ENCODE measurements at places on chromosomes 2 and 18.
A peak's percentile ranks its signal among the peaks of the same experiment; 100 is the strongest.

GRCh38 chr2:38243186-38243880, 133.7 kb downstream of the ATL2 start:
- DNase-seq: no peak

- no peak for DNase-seq
Observed at GRCh38 chr2:99420031-99420430, 69.8 kb downstream of the REV1 start.

GRCh38 chr2:207530160-207531031, 634 bp downstream of the CREB1 start:
- DNase-seq: peak; percentile 11

DNA sequence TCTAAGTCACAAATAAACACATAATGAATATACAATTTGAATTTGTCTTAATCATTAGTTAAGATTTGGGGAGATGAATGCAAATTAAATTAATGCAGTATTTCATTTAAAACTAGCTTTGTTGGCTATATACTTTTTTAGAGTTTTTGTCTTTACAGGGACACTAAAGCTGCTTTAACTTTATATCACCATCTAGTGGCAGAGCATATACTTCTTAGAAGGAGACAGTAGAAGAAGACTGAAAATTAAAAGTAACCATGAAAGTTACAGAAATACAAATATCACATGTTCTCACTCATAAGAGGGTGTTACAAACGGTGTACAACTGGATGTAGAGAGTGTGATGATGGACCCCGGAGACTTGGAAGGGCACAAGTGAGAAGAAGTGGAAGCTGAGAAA, 268.3 kb upstream of the NETO1 start:
- no peak for DNase-seq

- no peak for DNase-seq
Observed at GRCh38 chr2:124121760-124122275, 96.7 kb downstream of the CNTNAP5 start.

- no peak for DNase-seq
Observed at GRCh38 chr2:135311268-135311667, 219.8 kb downstream of the ZRANB3 start.

GRCh38 chr2:171991027-171991426, 8.7 kb upstream of the METAP1D start:
- no peak for DNase-seq

- DNase-seq: no peak
Observed at GRCh38 chr2:56263876-56264275, 80.1 kb downstream of the CCDC85A start.

- DNase-seq: no peak
Observed at GRCh38 chr2:78417355-78417754, 608.1 kb upstream of the REG3G start.

- DNase-seq: no peak
Observed at GRCh38 chr2:138504546-138505235, 3.1 kb downstream of the SPOPL start.

GRCh38 chr2:230920167-230920566, 4.9 kb downstream of the GPR55 start:
- DNase-seq: no peak

GRCh38 chr2:213640738-213641425, 356.6 kb downstream of the SPAG16 start:
- DNase-seq: no peak

GRCh38 chr2:144753416-144753815, 233.5 kb upstream of the ZEB2 start:
- DNase-seq: no peak

GRCh38 chr18:76546436-76546835, 51.4 kb upstream of the ZNF516 start:
- no peak for DNase-seq

- DNase-seq: no peak
Observed at GRCh38 chr2:196248467-196249094, 77.2 kb upstream of the STK17B start.

GRCh38 chr2:37707393-37707792, 36.0 kb upstream of the CDC42EP3 start:
- no peak for DNase-seq

- DNase-seq: no peak
Observed at GRCh38 chr2:102208774-102209173, 22.0 kb downstream of the IL1RL2 start.

DNA sequence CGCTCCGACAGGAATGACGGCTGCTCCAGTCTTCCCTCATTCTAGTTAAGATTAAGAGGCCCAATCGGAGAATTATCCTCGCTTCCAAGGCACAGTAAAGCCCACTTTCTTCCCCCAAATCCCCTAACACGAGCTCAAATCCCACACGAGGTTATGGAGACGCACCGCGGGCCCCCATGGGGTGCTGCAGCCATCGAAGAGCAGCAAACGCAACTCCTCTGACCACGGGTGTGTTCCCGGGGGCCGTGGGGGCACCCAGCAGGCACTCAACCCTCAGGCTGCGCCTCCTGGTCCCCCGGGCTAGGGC, 446 bp downstream of the COPS9 start:
- DNase-seq: no peak

DNA sequence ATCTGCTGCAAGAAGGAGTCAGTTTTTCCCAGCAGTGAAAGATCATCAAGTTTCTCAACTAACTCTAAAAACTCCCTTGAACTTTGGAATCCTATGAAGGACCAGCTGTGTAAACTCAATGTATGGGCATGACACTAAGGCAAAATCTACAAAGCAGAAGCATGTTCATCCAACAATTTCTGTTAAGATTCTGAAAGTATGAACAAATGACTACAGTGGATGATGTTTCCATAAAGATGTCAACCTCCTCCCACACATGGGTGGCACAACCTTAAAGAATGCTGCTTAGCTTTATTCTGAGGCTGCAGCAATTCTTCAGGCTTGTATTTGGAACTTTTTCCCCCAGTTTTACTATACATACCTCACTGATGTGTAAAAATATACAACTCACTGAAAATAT, 47.2 kb downstream of the WDR33 start:
- no peak for DNase-seq

DNA sequence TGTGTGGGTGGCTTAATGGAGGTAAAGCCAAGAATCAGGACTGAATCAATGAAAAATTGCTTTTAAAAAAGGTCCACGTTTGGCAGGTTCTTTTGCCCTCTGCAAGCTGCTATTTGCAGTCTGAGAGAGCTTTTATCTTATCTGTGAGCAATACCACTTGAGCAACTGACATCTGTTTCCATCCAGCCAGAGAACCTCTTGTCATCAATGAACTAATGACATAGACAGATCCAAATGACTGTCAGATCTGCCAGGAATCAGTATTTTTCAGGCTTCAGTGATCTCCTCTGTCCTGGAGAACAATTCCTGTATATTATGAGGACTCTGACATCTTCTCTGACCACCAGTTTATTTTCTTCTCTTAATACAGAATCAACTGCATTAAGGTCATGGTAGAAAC, 608.1 kb downstream of the LRP1B start:
- DNase-seq: no peak

GRCh38 chr18:49738721-49739120, 74.6 kb downstream of the ACAA2 start:
- no peak for DNase-seq

DNA sequence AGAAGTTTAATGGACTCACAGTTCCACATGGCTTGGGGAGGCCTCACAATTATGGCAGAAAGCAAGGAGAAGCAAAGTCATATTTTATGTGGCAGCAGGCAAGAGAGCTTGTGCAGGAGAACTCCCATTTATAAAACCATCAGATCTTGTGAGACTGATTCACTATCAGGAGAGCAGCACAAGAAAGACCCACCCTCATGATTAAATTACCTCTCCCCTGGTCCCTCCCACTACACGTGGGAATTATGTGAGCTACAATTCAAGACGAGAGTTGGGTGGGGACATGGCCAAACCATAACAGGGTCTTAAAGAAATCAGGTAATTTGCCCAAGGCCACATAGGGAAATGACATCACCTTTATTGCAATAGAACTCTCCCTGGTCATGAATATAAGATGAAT, 1073.3 kb upstream of the ACVR2A start:
- DNase-seq: no peak

- no peak for DNase-seq
Observed at GRCh38 chr2:216149741-216150140, 40.6 kb downstream of the XRCC5 start.

DNA sequence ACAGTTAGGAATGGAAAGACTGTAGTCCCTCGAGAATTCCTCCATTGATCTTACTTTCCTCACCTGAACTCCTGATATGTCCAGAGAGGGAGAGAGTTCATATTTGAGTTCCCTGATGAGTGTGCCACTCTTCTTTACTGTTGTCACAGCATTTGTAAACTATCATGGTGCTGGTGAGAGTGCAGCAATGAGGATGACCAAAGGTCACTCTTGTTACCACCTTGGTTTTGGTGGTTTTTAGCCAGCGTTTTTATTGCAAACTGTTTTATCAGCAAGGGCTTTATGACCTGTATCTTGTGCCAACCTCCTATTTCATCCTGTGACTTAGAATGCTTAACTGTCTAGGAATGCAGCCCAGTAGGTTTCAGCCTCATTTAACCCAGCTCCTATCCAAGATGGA, 1062.5 kb downstream of the BCL11A start:
- DNase-seq: no peak
